ENCODE measurements at places on chromosomes 7 and 10. TPM values are rescaled to one million over a fixed set of nuclear protein-coding genes. Genes with fewer than 3 reads are reported as not detected.

GRCh38 chr10:70843776-70844489, 28.2 kb downstream of the SGPL1 start:
- DNase-seq = no peak

GRCh38 chr7:45967591-45968157, 46.6 kb upstream of the IGFBP3 start:
- DNase-seq = no peak

DNA sequence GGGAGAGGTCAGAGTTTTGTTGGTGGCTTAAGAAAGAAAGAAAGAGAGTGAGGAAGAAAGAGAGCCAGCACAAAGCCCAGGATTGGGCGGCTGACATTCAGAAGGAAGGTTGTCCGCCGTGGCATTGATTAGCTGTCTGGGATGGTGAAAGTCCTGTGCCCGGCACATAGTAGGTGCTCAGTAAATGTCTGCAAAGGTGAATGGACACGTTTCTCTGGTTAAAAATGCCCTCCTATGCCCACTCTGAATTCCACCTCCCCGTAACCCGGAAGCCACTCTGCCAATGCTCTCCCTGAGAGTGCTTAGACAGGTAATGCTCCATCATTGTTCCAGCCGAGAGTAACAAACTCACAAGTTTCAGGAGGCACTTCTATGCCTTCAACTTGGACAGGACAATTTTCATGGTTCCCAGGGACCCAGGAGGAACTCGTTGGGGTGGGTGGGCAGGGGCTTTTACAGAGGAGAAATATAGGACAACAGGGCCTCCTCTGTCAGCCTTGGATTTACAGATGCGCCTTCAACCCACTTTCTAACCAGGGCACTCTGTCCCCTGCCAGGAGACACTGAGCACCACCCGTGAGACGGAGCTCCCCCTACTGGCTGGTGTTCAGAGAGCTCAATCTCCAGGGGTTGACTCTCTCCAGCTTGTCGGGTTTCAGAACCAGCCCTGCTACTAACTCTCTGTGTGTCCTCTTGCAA, 411.5 kb upstream of the ZMIZ1 start:
- DNase-seq = peak; percentile 43

- peak; percentile 64 for DNase-seq
These were observed 56.0 kb downstream of the LGI1 start for GRCh38 chr10:93813507-93814465.

DNA sequence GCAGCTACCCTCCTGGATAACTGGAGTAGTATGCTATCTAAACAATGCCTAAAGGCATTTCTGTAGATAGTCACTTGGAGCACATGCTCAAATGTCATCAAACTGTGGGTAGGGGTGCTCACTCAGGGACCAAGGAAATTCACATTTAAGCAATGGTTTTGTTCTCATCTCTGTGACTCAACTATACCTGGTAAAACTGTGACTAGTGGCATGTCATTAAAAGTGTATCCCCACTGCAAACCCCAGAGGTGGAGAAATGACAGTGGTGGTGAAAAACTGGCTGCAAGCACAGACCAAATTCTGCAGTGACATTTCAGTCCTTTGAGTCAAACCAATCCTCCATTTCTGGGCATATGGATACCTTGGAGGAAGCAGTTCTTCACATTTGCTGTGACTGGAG, 134.2 kb upstream of the EFCAB10 start:
- DNase-seq = no peak

DNA sequence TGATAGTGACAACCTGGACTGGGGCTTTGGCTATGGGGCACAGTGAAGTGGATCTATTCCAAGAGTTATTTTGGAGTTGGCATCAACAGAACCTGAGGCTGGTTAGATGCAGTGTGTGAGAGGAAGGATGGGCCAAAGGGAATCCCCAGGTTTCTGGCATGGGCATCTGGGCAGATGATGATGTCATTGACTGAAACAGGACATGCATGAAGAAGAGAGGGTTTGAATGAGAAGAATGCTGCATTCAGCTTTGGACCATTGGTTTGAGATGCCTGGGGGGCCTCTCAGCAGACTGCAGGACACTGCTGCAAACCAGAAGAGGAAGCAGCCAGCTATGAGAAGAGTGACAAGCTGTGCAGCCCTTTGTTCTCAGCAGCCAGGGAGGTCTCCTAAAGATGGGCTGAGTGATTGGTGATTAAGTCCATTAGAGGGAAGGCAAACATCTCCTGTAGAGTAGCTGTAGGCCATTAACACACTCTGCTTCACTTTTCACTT, 23.1 kb upstream of the PIK3CG start:
- no peak for DNase-seq

- no peak for DNase-seq
These were observed 411 bp downstream of the AUTS2 start for GRCh38 chr7:69598487-69599285.

- no peak for DNase-seq
These were observed 1.3 kb downstream of the SHH start for GRCh38 chr7:155810770-155811559.

Gene SH3PXD2A
- total RNA-seq = 8.7 TPM

Gene IDI2
- total RNA-seq = not detected

Gene FRMD4A
- total RNA-seq = 0.20 TPM

Gene BZW2
- 119 TPM for total RNA-seq

Gene MBL2
- not detected for total RNA-seq

Gene NKX2-3
- not detected for total RNA-seq
